Naive thymus-derived CD4-positive, alpha-beta T cell (primary cell): ENCODE measurements at places on chromosomes 16 and 17. TPM values are rescaled to one million over a fixed set of nuclear protein-coding genes. Genes with fewer than 3 reads are reported as not detected.

DNA sequence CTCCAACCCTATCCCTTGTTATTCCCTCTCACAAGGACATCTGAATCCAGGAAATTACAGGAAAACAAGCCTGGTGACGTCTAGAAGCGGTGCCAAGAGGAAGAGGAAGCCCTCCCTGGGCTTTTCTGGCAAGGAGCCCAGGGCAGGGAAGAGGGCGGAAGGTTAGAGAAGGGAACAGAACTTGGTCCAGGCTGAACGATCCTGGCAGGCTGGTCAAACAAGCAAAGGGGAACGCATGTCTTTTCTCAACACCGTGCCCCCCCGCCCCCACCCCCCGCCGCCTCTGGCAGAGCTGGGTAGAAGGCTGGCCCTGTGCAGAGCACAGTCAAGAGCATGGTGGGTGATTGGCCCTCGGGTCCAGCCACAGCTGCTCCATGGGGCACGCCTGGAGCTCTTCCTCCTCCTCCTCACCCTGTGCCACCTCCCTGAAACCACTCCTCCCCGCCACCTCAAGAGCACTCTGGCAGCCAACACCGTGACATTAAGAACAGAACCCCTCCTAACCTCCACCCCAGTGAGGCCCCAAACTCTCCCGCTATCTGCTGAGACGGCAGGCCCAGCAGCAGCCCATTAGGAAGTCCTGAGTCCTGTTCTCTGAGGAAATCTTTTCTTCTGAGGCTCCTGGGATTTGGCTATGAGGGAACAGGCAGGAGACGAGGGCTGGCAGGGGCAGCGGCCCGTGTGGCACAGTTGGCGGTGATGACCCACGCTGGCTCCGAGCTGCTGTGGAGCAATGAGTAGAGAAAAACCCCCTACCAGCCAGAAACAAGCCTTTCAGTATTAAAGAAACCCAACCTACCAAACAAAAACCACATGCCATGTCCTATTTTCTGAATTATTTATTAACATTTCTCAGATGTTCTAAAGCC lies 7.3 kb downstream of the C16orf86 start:
- H3K27me3 ChIP-seq = no peaks in the 10 kb centered on the region
- no peaks in the 10 kb centered on the region for H3K36me3 ChIP-seq
- H3K4me3 ChIP-seq = no peak overlapping the region
- no peak overlapping the region for H3K27ac ChIP-seq
- no peaks in the 10 kb centered on the region for H3K4me1 ChIP-seq
- no peak for DNase-seq

Gene SPOP
- 151 TPM for polyA plus RNA-seq

GRCh38 chr17:79073016-79073705 lies 1.5 kb upstream of the ENGASE start:
- peaks cover 8% of the 10 kb centered on the region for H3K4me1 ChIP-seq
- H3K27ac ChIP-seq = no peak overlapping the region
- peaks cover 3% of the 10 kb centered on the region for H3K36me3 ChIP-seq
- H3K27me3 ChIP-seq = no peaks in the 10 kb centered on the region
- DNase-seq = no peak
- no peak overlapping the region for H3K4me3 ChIP-seq

Gene WNT9B
- polyA plus RNA-seq = not detected

GRCh38 chr16:35305476-35305875 lies 1846.1 kb downstream of the TP53TG3F start:
- no peaks in the 10 kb centered on the region for H3K36me3 ChIP-seq
- H3K4me1 ChIP-seq = no peaks in the 10 kb centered on the region
- no peak overlapping the region for H3K4me3 ChIP-seq
- DNase-seq = no peak
- no peaks in the 10 kb centered on the region for H3K27me3 ChIP-seq

GRCh38 chr17:2361010-2361760 lies 23.9 kb downstream of the SGSM2 start:
- DNase-seq = no peak
- H3K27me3 ChIP-seq = no peaks in the 10 kb centered on the region
- H3K4me3 ChIP-seq = no peak overlapping the region
- no peaks in the 10 kb centered on the region for H3K4me1 ChIP-seq
- H3K36me3 ChIP-seq = peaks cover 3% of the 10 kb centered on the region

Gene MRPL12
- polyA plus RNA-seq = 51.7 TPM

DNA sequence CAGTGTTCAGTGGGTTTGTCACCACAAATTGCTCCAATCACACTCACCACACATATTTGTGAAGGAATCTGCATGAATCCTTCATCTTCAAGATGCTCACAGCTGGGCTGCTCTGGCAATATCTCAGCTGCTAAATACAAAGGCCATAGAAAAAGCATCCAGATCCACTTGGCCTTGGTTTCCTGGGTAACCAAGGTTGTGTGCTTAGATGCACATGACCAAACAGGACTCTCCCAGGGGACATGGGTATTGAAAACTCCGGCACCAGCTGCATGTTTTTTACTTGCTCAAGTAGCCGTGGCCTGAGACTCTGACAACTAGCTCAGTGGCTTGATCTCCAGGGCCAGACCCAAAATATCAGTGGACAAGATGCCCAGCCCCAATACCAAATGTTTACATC lies 131.3 kb downstream of the CBLN1 start:
- no peaks in the 10 kb centered on the region for H3K4me1 ChIP-seq
- DNase-seq = no peak
- no peaks in the 10 kb centered on the region for H3K27me3 ChIP-seq
- H3K27ac ChIP-seq = no peak overlapping the region

DNA sequence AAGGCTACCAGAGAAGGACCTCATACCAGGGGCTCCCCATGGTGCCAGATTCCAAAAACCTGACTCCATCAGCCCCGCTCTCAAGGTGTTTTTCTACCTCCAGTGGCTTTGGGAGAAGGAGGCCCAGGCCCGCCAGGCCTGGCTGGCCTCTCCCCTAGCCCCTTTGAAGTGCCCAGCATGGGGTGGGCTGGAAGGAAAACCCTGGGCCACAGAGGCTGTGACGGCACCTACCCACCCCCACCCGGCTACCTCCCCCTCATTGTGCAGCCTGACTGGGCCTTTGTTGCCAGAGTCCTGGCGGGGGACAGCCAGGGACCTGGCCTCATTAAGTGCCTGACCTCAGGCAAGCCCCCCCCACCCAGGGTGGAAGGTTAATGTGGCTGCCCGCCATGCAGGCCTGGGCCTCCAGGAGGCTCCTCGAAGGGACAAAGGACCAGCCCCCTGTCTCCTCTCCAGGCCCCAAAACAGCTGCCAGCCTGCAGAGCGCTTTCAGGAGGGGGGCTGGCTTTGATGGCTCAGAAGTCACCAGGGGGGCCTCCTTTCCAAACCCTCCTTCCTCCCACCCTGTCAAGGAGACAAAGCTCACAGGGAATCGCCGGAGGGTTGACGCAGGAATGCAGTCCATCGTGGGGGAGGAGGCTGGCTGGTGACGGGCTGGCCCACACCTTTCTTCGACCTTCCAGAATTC lies 159.4 kb downstream of the ZNF423 start:
- DNase-seq = no peak
- no peaks in the 10 kb centered on the region for H3K27me3 ChIP-seq
- H3K36me3 ChIP-seq = no peaks in the 10 kb centered on the region
- H3K4me1 ChIP-seq = no peaks in the 10 kb centered on the region

DNA sequence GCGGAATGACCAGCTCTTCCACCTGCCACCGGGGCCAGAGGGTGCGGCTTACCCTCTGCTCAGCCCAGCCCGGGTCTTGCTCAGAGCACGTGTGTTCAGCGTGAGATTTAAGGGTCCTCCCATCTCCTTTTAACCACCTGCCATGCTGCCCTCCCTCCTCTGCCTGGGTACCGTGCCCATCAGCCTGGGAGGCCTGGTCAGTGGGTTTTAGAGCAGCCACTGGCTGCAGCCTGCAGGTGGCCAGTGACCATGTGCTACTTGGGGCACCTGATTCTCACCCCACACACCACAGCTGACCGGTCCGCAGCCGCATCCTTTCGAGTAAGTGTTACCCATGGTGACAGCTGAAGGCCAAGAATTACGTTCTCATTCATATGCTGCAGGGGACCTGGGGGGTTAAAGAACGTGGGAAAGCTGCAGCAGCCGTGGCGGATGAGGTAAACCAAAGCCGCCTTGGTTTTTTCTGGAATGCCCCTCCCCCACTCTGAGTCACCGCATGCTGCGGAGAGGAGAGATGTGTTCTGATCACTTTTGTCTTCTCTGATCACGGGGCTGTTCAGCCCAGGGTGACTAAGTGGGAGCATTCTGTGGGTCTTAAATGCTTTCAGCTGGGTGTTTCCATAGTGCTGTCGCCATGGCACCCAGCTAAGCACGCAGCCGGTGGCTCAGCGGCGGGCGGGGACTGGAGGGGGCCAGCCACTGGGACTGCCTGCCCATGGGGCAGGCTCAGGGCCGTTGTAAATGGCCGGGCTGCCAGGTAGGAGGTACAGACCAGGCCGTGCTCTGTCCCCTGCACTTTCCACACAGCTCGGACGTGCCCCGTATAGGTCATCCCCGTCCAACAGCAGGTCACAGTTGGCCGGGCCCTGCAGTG lies 59.8 kb downstream of the BAIAP2 start:
- H3K27me3 ChIP-seq = no peaks in the 10 kb centered on the region
- H3K4me1 ChIP-seq = peaks cover 43% of the 10 kb centered on the region
- peak; percentile 78 for DNase-seq

- no peak for DNase-seq
- H3K27me3 ChIP-seq = no peaks in the 10 kb centered on the region
- H3K36me3 ChIP-seq = no peaks in the 10 kb centered on the region
- H3K4me3 ChIP-seq = no peak overlapping the region
Observed at GRCh38 chr16:53925107-53925410, 221.1 kb downstream of the FTO start.

Gene DRC3
- not detected for polyA plus RNA-seq

- peak overlapping the region; percentile 45 for H3K4me3 ChIP-seq
- peaks cover 81% of the 10 kb centered on the region for H3K4me1 ChIP-seq
- H3K27me3 ChIP-seq = no peaks in the 10 kb centered on the region
- peak overlapping the region; percentile 69 for H3K27ac ChIP-seq
- DNase-seq = peak; percentile 73
Observed at GRCh38 chr17:35046740-35047283, 16.7 kb downstream of the RFFL start.
